CD4-positive, alpha-beta memory T cell (primary cell): ENCODE measurements at places on chromosomes 7 and 10. TPM values are rescaled to one million over a fixed set of nuclear protein-coding genes. Genes with fewer than 3 reads are reported as not detected.

DNA sequence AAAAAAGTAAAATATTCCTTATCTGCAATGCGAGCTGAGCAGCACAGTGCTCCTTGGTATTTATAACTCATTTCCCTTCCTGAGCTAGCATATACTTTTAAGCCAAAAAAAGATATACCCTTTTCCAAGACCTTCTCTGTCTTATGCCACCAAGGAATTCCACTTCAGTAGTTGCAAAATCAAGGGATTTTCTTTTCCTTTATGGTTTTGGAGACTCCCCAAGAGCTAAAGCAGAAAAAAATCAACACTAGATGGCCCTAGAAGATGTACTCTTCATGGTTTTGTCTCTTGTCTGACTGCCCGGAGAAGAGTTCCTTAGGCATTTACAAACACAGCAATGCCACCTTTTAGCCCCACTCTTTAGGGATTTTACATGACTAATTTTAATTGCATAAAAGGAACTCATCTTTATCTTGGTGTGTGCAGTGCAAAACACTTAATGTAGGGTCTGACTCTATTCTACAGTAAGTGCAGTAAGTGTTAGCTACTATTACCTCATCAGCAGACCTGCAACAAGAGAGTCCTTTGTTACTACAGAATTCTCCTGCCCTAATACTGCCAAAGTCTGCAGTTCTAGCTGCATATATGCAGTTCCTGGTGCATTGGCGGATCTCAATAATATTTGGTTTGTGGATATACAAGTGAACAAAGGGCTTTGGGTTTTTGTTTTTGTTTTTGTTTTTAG lies 443.3 kb downstream of the GFRA1 start:
- no peak for DNase-seq

GRCh38 chr10:12635127-12635541 lies 285.8 kb downstream of the CAMK1D start:
- peak; percentile 28 for DNase-seq

- peak; percentile 45 for DNase-seq
Observed at GRCh38 chr10:96585736-96586418, 935 bp downstream of the TM9SF3 start.

- no peak for DNase-seq
Observed at GRCh38 chr10:1171586-1171985, 115.4 kb downstream of the WDR37 start.

DNA sequence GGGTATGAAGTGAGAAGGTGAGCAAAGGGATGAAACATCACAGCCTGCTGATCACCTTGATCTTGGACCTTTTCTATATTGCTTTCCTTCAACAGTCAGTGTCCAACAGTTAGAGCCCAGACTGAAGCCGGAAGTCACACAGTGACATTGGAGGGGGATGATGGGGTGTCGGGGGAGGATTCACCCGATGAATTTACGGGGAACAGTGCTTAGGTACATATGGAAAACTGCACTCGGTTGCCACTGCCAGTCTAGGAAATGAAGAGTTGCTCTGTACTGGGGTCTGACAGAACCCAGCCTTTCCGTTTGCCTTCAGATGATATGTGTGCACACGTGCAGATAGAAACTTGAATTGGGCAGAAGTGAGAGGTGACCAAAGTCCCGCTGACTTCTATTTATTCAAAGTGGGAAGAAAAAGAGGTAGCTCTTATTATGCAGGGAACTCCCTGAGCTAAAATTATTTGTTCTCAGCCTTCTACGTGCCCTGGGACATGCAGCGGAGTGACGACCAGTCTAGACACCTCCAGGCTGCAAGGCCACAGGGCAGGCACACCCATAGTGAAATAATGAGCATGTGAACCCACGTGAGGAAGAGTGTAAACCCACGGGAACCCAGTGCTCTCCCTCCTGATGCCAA lies 107.2 kb upstream of the INHBA start:
- DNase-seq = no peak

- no peak for DNase-seq
Observed at GRCh38 chr7:122833888-122834570, 52.2 kb downstream of the CADPS2 start.

GRCh38 chr7:74718336-74718735 lies 55.5 kb upstream of the NCF1 start:
- no peak for DNase-seq

GRCh38 chr7:46479680-46480079 lies 558.6 kb upstream of the IGFBP3 start:
- no peak for DNase-seq

DNA sequence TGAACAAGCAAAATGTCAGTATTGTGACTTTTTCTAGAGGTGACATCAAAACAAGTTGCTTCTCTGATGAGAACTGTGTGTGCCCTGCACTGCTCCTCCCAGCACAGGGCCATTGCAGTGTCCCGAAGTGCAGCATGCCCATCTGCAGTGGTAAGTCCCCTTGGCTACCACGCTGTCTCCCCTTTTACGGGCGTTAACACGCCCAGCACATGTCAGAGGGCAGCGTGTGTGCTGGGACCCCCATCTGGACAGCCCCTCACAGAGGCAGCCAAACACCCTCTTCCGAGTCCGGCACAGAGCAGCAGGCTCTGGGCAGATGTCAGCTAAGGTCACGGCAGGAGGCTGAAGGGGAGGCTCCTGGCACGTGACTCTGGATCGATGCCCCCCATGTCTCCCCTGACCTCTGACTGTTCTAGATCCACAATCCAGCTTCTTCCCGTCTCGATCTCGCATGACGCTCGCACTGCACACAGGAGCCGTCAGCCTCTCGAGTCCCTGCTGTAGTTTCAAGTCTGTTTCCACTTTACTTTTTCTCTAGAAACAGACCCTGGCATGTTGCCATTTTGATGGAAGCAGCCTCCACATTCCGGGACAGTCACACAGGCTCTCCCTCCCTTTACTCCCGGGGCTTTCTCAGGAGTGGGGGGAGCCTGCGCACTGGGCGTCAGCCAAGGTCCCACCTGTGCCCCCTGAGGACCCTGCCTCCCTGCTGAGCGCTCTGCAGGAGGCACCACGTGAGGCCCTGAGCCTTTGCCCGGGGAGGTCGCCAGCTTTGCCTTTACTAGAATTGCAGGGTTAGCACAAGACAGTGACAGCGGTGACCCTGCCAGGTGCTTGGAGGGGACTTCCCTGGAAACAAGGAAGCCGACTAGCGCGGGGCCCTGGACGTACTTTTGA lies 133.8 kb downstream of the TCERG1L start:
- no peak for DNase-seq

GRCh38 chr10:4280461-4281189 lies 495.6 kb upstream of the KLF6 start:
- DNase-seq = no peak

DNA sequence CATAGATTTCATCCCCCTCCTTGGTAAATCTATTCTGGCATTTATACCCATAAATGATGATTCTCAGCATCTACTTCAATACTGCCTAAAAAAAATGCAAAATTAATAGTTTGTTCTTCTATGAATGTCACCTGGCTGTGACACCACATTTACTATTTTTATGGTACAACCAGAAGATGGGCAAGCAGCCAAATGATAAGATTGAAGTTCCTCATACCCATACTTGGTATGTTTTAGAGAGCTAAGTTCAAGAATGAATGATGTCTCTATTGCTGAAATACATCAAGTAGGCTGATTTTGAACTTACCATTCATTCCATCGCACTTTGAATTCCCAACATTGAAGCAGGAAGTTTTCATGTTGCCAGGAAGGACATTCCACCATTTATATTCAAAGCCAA lies 134.2 kb downstream of the ELAPOR2 start:
- no peak for DNase-seq

DNA sequence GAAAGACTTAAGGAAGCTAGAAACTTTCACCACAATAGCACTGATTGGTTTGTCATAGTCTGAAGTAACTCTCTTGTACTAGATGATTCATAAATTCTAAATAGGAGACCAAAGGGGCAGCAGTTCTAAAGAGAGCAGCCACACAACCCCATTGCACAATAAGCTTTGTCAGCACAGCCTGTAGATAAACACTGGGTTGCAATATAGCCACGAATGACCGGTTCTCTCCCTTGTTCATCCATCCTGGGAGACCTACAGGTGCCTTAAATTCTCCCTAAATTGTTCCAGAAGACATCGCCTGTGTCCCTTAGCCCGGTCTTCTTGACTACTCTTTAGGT lies 167.0 kb downstream of the SNX13 start:
- DNase-seq = no peak

The FAM25C gene
- not detected for total RNA-seq

The ZNF117 gene
- 5.3 TPM for total RNA-seq

The EPDR1 gene
- 0.19 TPM for total RNA-seq

The GFRA1 gene
- not detected for total RNA-seq

The TAS2R3 gene
- total RNA-seq = 5.6 TPM

The LIPN gene
- total RNA-seq = not detected

The ACSM6 gene
- total RNA-seq = not detected
